Heart left ventricle (tissue), 16 donors: ENCODE measurements at places on chromosomes 5 and 9. TPM values are rescaled to one million over a fixed set of nuclear protein-coding genes. Genes with fewer than 3 reads are reported as not detected.

SIT1 gene
- 0.54 TPM for total RNA-seq

ANKRD34B gene
- not detected for total RNA-seq

TMEM38B gene
- 66.9 TPM for total RNA-seq

ZNF454 gene
- total RNA-seq = 2.4 TPM

CSF2 gene
- not detected for total RNA-seq

GIN1 gene
- total RNA-seq = 8.6 TPM

GAS1 gene
- 5.7 TPM for total RNA-seq

MCTP1 gene
- total RNA-seq = 6.3 TPM

DMRT3 gene
- total RNA-seq = not detected

ADAMTS12 gene
- 1.7 TPM for total RNA-seq

TENT4A gene
- total RNA-seq = 15.8 TPM

JAK2 gene
- total RNA-seq = 27.9 TPM

SLCO6A1 gene
- total RNA-seq = not detected

NUDT12 gene
- total RNA-seq = 10.3 TPM

TMEM8B gene
- total RNA-seq = 18.2 TPM

FBXO4 gene
- 2.9 TPM for total RNA-seq

SLC25A2 gene
- total RNA-seq = not detected

PCDHGB2 gene
- total RNA-seq = 13.5 TPM

ADAMTSL2 gene
- 4.3 TPM for total RNA-seq

PCA3 gene
- total RNA-seq = not detected

SETX gene
- 19.3 TPM for total RNA-seq

OLFM1 gene
- 3.8 TPM for total RNA-seq

TPPP gene
- total RNA-seq = 7.5 TPM

ERCC6L2 gene
- total RNA-seq = 39.7 TPM

AMACR gene
- 6.6 TPM for total RNA-seq

ARSI gene
- 0.95 TPM for total RNA-seq

GRK6 gene
- 26.3 TPM for total RNA-seq

MTMR12 gene
- 21.3 TPM for total RNA-seq

CEL gene
- 2.3 TPM for total RNA-seq

SPATA9 gene
- total RNA-seq = not detected

NTRK2 gene
- total RNA-seq = 16.0 TPM

INSL4 gene
- total RNA-seq = not detected

BRD8 gene
- 22.7 TPM for total RNA-seq

NRG2 gene
- 3.4 TPM for total RNA-seq

NRARP gene
- total RNA-seq = 6.4 TPM

SPATA31D4 gene
- not detected for total RNA-seq

SERF1A gene
- total RNA-seq = 6.1 TPM

ANKS6 gene
- total RNA-seq = 3.6 TPM

CCNI2 gene
- not detected for total RNA-seq

ANKDD1B gene
- not detected for total RNA-seq

PCDHB15 gene
- total RNA-seq = 3.7 TPM
